ENCODE measurements at places on chromosomes 3 and 15.

DNA sequence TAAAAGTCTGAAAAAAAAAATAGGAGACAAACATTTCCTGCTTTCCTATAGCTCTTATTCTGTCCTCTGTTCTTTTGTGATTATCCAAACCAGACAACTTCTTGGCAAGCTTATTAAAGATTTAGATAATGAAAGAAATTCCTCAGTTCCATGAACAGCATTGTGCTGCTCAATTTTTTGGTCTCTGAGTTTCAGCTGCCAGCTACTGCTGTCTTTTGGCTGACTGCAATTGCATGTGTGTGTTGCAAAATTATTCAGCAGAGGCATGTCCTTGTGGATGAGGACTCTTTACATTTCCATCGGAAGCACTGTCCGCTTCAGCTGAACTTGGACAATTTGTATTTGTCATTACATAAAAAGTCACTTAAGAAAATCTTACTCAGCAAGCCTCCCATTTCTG is 397.3 kb upstream of the RASGRP1 start:
- peak; percentile 70 for DNase-seq

- DNase-seq = no peak
Observed at GRCh38 chr3:39980058-39980457, 170.6 kb downstream of the MYRIP start.

DNA sequence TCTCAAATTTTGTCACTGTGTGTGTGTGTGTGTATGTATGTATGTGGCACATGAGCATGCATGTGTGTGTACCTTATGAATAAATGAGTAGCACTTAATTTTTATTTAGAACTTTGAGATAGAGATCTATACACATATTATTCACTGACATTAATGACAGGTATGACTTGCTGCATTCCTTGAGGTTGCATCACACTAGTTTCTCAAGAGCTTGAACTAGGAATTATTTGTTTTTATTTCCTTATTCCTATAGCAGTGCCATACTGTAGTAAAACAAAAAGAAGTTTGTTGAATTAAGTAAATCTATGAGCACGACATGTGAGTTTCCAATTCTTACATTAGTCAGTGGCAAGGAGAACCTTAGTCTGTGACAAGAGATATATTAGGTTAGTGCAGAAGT is 943.9 kb downstream of the ROBO1 start:
- DNase-seq = peak; percentile 60

GRCh38 chr3:112709911-112710310 is 69.0 kb upstream of the CCDC80 start:
- DNase-seq = no peak
